ENCODE measurements at places on chromosomes 4 and X. TPM values are rescaled to one million over a fixed set of nuclear protein-coding genes. Genes with fewer than 3 reads are reported as not detected.

The STAP1 gene
- total RNA-seq = 0.37 TPM

The GLUD2 gene
- 0.77 TPM for total RNA-seq

The MRPL1 gene
- total RNA-seq = 30.3 TPM

The TCEAL7 gene
- 4.9 TPM for total RNA-seq

The NALF2 gene
- 6.5 TPM for total RNA-seq

The TCEAL6 gene
- 3.8 TPM for total RNA-seq

The USP11 gene
- 63.3 TPM for total RNA-seq

The NAA10 gene
- 64.5 TPM for total RNA-seq

The STBD1 gene
- 13.3 TPM for total RNA-seq

The NPY5R gene
- total RNA-seq = 0.10 TPM

The HS6ST2 gene
- total RNA-seq = 15.2 TPM

The CSAG1 gene
- not detected for total RNA-seq

The CTAG1B gene
- not detected for total RNA-seq

The SLITRK4 gene
- total RNA-seq = 2.6 TPM
